MV-4-11 (cell line): ENCODE measurements at places on chromosomes 5 and 9.

DNA sequence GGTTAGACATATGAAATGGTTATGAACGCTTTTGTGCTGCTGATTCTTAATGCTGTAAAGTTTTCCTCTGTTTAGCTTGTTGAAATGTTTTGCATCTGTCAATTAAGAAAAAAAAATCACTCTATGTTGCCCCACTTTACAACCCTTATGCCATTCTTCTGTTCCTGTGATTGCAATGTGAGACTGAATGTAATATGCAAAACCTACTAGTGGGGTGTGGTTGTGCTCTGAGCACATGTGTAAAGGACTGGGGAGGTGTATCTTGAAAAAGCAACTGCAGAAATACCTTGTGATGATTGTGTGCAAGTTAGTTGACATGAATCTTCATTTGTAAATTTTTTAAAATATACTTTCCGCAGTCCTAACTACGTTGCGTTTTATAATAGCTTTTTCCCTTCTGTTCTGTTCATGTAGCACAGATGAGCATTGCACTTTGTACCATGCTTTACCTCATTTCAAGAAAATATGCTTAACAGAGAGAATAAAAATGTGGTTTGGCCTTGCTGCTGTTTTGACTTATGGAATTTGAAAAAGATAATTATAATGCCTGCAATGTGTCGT, 357.0 kb upstream of the PIK3R1 start:
- no peak for DNase-seq

- DNase-seq: no peak
Measured at GRCh38 chr5:170486371-170486770, 17.4 kb upstream of the KCNIP1 start.

GRCh38 chr5:17398431-17398830, 99.6 kb upstream of the TAF11L2 start:
- peak; percentile 71 for DNase-seq

GRCh38 chr5:39501397-39501796, 76.6 kb upstream of the DAB2 start:
- no peak for DNase-seq

DNA sequence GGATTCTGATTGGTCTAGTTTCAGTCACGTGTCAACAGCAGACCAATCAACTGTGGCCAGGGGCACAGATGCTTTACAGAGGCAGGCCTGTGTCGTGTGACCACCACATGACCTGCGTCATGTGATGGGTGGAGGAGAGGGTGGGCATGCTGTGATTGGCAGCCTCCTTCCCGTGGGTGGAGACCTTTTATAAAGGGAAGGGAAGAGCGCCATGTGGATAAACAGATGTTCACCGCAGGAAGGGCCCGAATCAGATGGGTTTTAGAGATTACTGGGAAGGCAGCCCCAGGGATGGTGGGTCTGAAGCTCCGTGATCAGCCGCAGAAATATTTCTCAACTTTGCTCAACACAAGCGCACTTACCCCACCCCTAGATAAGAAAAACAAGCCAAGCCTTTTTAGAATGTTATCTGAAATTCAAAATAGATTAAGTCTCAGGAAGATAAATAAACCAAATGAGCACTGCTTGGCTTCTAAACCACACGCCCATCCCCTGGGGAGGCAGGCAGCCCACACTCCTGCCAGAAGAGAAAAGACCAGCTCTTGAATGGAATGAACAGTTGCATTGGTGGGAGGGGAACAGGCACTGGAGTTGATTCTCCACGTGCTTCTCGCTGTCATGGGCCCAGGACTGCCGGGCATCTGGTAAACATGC, 43.6 kb downstream of the ROPN1L start:
- DNase-seq: peak; percentile 15

- no peak for DNase-seq
Measured at GRCh38 chr5:78765756-78766411, 117.3 kb upstream of the LHFPL2 start.

- DNase-seq: no peak
Measured at GRCh38 chr5:116573702-116574366, 789 bp downstream of the SEMA6A start.

- DNase-seq: no peak
Measured at GRCh38 chr9:76161541-76161940, 232.7 kb downstream of the RFK start.

- no peak for DNase-seq
Measured at GRCh38 chr5:138623053-138623452, 47.9 kb upstream of the HSPA9 start.

DNA sequence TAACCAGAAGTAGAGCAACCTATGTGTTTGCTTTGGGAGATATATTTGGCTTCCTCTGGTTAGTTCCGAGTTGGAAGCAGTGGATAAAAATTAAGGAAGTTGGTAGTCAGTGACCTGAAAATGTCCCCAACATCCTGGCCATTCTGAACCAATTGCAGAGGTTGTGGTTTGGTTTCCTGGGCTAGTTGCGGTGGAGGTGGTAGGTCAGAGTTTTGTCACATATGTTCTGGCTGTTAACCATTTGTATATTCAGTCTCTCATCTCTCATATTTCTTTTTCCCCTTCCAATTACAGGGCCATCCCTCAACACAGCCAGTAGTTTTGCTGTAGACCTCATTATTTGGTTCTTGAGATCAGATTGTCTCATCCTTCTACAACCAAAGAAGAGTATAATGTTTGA, 1026.9 kb downstream of the PTPRD start:
- DNase-seq: peak; percentile 64

DNA sequence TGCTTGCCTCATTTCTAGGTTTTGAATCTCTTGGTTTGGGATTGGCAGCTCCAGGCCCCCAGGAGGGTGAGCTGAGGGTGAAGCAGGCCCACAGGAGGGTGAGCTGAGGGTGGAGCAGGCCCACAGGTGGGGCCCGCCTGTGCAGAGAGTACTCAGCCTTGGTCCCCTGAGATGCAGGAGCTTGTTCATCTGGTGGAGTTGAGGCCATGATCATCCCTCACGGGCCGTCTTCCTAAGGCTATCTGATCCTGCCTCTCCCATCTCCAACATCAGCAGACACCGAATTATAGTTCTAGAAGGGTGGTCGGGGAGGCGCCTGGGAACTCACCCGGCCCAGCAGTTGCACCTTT, 131.7 kb upstream of the PHYKPL start:
- no peak for DNase-seq

- DNase-seq: no peak
Measured at GRCh38 chr5:73812962-73813588, 187.1 kb downstream of the ARHGEF28 start.

DNA sequence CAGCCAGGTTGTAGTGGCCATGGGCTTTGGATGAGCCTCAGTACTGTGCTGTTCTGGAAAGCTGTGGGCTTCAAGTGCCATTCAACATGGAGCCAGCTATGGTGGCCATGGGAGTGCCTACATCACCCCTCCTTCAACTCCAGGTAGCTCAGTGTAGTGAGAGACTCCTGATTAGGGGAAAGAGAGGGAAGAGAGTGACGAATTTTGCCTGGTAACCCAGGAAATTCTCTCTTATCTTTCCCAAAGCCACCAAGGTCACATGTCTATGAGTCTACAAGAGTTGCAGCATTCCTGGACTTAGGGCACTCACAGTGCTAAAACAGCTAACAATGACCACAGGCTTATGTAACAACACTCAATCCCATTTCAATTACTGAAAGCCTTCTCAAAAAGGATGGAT, 81.7 kb upstream of the SPTLC1 start:
- DNase-seq: no peak

DNA sequence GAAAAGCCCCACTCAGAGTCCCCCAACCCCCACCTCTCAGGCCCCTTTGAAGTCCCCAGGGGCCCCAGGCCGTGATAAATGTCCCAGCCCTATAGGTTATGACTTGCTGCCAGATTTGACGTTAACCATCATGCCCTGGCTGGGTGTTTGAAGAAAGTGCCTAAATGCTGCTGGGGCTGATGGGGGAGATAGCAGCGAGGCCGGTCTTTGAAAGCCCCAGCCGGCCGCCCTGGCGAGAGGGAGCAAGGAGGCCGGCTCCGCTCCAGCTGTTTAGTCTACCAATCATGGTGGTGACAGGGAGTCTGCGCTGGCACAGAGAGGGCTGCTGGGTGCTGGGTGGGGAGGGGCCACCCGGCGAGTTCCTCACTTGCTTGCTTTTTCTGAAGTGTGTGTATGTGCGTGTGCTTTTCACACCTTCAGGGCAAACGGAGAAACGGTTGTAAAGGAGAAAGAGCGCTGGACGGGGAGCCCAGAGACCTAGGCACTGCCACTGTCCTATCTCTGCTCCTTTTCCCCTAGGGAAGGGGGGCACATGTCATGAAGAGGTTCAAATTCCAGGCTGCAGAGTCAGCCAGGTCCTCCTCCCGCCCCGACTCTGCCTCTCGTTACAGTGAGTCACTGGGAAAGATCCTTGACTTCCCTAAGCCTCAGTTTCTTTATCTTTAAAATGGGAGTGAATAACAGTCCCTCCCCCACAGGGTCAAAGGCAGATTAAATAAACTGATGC, 126.1 kb upstream of the HAND1 start:
- no peak for DNase-seq

- DNase-seq: no peak
Measured at GRCh38 chr9:14790628-14791027, 68.1 kb upstream of the CER1 start.

DNA sequence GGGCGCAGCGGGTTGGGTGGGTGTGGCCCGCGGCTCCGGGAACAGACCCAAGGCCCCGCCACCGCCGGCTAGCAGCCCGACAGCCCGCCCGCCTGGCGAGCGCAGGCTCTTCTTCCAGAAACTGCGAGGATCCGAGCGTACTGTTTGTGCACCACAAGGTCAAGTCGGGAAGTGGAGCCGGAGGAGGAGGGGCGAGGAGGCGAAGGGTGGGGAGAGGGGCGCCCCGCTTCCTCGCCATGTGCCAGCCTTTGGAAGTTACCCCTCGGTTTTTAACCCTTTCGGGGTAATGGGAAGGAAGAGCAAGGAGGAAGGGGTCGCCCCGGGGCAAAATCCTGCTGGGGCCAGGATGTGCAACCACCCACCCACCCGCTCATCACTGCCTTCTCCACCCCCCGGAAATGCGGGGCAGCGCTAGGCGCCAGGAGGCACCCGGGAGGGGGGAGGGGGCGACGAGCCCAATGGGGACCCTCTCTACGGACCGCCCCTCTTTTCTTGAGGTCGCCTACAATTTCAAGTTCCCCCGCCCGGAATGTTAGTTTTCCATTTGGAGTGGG, 1.1 kb upstream of the JADE2 start:
- peak; percentile 67 for DNase-seq

DNA sequence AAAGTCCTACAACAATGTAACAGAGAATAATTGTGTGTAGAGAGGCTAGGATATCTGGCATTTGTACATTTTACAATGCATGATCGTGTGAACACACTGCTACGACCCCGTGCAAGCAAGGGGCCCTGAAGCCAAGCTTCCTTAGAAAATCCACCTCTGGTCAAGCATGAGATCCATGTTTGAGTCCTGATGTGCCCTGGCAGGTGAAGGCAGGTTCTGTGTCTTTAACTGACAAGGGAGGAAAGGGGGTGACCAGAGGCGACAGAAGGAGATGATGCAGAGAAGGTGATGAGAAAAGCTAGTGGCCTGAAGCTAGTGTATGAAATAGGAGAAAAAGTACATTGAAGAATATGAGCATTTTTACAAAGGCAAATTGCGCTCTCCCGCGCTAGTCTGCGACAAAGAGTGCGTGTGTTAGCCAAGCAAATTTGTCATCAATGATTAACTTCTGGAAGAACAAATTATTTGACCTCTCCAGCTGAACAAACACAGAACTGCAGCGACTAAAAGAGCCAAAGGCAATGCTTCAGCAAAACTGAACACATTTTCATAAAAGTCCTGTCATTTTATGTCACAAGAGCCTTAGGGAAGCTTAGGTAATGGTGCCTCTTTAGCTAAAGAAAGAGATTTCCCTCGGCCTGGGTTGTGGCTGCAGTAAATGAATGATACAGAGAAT, 101.7 kb upstream of the DAPK1 start:
- DNase-seq: no peak

GRCh38 chr5:178581621-178582020, 8.6 kb downstream of the COL23A1 start:
- DNase-seq: no peak

- DNase-seq: peak; percentile 94
Measured at GRCh38 chr9:131238402-131239021, 37.8 kb downstream of the FAM78A start.

- no peak for DNase-seq
Measured at GRCh38 chr5:71806711-71807110, 87.6 kb downstream of the CARTPT start.

GRCh38 chr5:135016861-135017290, 17.2 kb downstream of the PITX1 start:
- DNase-seq: no peak

GRCh38 chr5:136137497-136138220, 5.0 kb downstream of the SMAD5 start:
- no peak for DNase-seq

- DNase-seq: no peak
Measured at GRCh38 chr9:61674465-61674864, 484.6 kb downstream of the SPATA31A7 start.

DNA sequence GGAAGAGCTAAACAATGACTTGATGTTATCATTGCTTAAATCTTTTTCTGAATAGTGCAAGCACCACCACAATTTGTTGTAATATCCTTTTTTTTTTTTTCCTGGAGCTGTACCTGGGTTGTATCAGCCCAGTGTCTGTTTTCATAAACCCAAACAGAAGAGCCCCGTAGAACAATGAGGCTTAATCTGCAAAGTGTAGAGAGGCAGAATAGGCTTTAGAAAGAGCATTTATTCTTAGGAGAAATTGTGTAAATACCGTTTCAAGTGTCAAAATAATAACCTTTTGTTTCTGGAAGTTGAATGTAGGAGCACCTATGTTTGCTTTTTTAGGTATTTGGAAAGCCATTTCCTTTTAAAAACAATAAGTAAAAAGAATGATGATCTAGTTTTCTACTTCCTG, 26.4 kb downstream of the RGS7BP start:
- DNase-seq: no peak

DNA sequence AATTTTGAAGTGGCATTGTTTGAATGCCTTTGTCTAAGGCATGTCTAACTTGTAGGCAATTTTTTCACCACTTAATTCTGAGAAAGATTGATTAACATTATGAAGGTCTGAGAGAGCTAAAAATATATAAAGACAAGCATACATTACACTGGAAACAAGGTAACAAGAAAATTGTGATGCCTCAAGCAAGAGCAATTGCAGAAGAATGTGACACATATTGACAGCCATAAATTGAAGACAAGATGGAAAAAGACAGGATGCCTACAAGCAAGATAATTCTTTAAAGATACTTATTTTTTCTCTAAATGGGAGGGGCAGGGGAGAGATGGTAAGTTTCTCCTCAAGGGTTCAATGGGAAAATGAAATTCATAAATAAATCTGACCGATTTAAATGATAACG, 103.1 kb upstream of the CYLC2 start:
- no peak for DNase-seq
